ENCODE measurements at places on chromosomes 16 and 17. TPM values are rescaled to one million over a fixed set of nuclear protein-coding genes. Genes with fewer than 3 reads are reported as not detected.

The SNAI3 gene
- not detected for total RNA-seq

The CACNG3 gene
- total RNA-seq = not detected

The OTOP3 gene
- total RNA-seq = not detected

The KRT20 gene
- total RNA-seq = not detected

The POLR3K gene
- 3.6 TPM for total RNA-seq

The TMC6 gene
- 4.4 TPM for total RNA-seq

The TBC1D3 gene
- not detected for total RNA-seq

The LPCAT2 gene
- total RNA-seq = 5.7 TPM

The ACAP1 gene
- total RNA-seq = not detected

The TMEM238L gene
- total RNA-seq = not detected

The KRTAP1-3 gene
- not detected for total RNA-seq

The HLF gene
- total RNA-seq = 0.12 TPM

The WFDC1 gene
- 2.5 TPM for total RNA-seq

The CES5A gene
- not detected for total RNA-seq

The WNT9B gene
- total RNA-seq = not detected

Measured in pericardium fibroblast (primary cell).